ENCODE measurements at places on chromosomes 7 and 10. TPM values are rescaled to one million over a fixed set of nuclear protein-coding genes. Genes with fewer than 3 reads are reported as not detected.

GRCh38 chr10:35327790-35328403, 8.4 kb upstream of the CCNY start:
- no peak for DNase-seq
- peak overlapping the region; percentile 39 for H3K4me3 ChIP-seq
- H3K27me3 ChIP-seq: no peaks in the 10 kb centered on the region
- peaks cover 50% of the 10 kb centered on the region for H3K4me1 ChIP-seq

- DNase-seq: no peak
- no peak overlapping the region for H3K4me3 ChIP-seq
- H3K36me3 ChIP-seq: peaks cover 3% of the 10 kb centered on the region
Observed at GRCh38 chr7:19215412-19215811, 70.2 kb upstream of the FERD3L start.

GRCh38 chr7:130947792-130948580, 214.0 kb upstream of the KLF14 start:
- H3K27ac ChIP-seq: peak overlapping the region; percentile 99
- peak overlapping the region; percentile 73 for H3K4me3 ChIP-seq

The ZNF239 gene
- total RNA-seq: 2.6 TPM

The GPC2 gene
- total RNA-seq: 14.2 TPM

Data from activated T-cell treated with anti-CD3 and anti-CD28 coated beads, Interleukin-2, amount 50 U/mL, for 72 hours (primary cell).